AG08395 (cell line): ENCODE measurements at places on chromosomes 11 and 22.

DNA sequence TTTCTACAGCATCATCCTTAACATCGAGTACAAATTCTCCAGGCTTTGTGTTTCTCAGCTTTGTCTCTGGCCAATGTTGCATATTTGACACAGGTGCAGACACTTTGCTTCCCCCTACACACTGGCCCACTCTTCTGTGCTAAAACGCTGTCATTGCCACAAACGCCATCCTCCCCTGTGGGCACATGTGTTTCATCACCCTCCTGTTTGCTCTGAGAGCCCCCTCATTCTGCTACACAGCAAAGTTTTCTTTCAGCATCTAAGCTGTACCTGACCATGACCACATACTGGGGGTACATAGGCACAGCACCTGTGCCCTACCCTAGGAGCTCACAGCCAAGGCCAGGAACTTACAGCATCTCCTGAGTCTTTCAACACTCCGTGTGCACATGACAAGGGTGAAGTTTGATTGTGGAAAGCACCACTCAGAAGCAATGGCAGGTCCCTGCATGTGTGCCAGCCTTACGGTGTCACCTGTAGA lies 7.9 kb upstream of the IGLL5 start:
- DNase-seq = no peak

DNA sequence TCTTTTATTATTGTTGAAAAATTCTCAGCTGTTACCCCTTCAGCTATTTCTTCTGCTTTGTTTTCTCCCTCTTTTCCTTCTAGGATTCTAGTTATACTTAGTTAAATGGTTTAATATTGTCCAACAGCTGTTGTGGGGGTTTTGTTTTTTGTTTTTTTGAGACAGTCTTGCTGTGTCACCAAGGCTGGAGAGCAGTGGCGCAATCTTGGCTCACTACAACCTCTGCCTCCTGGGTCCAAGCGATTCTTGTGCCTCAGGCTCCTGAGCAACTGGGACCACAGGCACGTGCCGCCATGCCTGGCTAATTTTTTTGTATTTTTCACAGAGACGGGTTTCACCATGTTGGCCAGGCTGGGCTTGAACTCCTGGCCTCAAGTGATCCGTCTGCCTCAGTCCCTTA lies 12.7 kb downstream of the SDHAF2 start:
- DNase-seq = no peak

DNA sequence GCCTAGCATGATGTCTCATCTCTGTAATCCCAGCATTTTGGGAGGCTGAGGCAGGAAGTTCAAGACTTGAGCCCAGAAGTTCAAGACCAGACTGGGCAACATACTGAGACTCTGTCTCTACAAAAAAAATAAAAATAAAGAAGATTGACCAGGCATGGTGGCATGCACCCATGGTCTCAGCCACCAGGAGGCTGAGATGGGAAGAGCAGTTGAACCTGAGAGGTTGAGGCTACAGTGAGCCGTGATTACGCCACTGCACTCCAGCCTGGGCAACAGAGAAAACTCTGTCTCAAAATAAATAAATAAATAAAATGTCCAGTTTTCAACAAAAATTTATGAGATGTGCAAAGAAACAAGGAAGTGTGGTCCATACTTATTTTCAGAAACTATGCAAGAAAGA lies 28.3 kb downstream of the EFCAB6 start:
- no peak for DNase-seq

DNA sequence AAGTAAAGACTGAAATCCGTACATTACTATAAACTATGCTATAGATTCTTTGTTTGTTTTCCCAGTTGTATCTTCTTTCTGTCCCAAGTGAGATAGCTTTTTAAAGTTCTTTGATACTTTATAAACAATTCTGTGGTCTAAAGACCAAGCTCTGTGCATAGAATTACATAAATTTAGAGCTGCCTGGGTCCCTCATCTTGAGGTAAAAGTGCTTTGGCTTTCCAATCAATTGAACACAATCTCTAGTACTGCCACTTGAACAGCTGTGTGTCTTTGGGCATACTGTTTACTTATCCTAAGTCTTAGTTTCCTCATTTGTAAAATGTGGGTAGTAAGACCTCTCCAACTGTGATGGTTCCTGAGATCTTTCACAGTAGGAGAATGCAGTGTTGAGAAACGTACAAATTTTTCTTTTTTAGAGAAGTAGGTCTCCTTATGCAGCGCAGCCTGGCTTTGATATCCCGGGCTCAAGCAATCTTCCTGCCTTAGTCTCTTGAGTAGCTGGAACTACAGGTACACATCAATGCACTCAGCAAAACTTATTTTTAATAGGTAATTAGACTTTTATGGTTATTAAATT lies 2.5 kb upstream of the EED start:
- DNase-seq = no peak

GRCh38 chr11:64252003-64252872 lies 908 bp downstream of the PLCB3 start:
- peak; percentile 70 for DNase-seq

DNA sequence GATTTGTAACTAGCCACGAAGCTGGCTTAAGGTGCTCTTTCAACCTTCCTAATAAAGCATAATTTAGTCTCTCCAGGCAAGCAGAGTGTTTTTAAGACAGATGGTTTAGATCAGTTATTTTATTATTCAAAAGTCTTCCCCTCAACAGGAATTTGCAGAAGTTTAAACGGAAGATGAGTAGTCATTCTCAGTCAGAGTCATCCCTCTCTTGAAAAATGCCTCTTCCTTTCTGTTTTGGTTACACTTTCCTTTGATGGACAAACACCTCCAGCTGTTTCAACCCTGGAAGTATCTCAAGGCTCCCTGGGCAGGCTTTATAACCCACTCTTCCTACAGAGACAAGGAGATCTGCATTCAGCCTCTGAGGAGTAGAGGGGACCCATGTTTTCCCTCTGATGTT lies 60.3 kb upstream of the POU2AF2 start:
- peak; percentile 68 for DNase-seq

GRCh38 chr22:37957232-37957631 lies 3.7 kb downstream of the POLR2F start:
- no peak for DNase-seq

GRCh38 chr22:33919391-33920196 lies 682 bp downstream of the LARGE1 start:
- peak; percentile 29 for DNase-seq

- no peak for DNase-seq
These were observed 7.6 kb upstream of the ASCL2 start for GRCh38 chr11:2277933-2278523.

GRCh38 chr11:69355346-69355940 lies 61.5 kb downstream of the MYEOV start:
- no peak for DNase-seq
